Bronchial smooth muscle cell (primary cell): ENCODE measurements at places on chromosomes 11 and 22. TPM values are rescaled to one million over a fixed set of nuclear protein-coding genes. Genes with fewer than 3 reads are reported as not detected.

The OR52I1 gene
- total RNA-seq = not detected in 2 replicates

The THOC5 gene
- 31.7 and 70.8 TPM in 2 replicates for total RNA-seq

The VPS11 gene
- 36.7 and 45.2 TPM in 2 replicates for total RNA-seq

The FGF4 gene
- total RNA-seq = not detected in 2 replicates

The CASP1 gene
- total RNA-seq = 65.1 and 74.3 TPM in 2 replicates

The FBLN1 gene
- total RNA-seq = 278 and 957 TPM in 2 replicates

The PAX6 gene
- 0.34 and 0.63 TPM in 2 replicates for total RNA-seq

The MMP27 gene
- not detected in 2 replicates for total RNA-seq

The IL10RA gene
- total RNA-seq = 0.26 TPM in 1 of 2 replicates, not detected in the other

The GGTLC2 gene
- not detected in 2 replicates for total RNA-seq

The ENTHD1 gene
- not detected in 2 replicates for total RNA-seq

The KIRREL3 gene
- 0.60 and 2.7 TPM in 2 replicates for total RNA-seq

The CACNA1I gene
- total RNA-seq = under 0.01 TPM in 2 replicates

The C2CD2L gene
- total RNA-seq = 1.7 and 1.9 TPM in 2 replicates

The TBX10 gene
- total RNA-seq = not detected in 2 replicates

The HSPB2 gene
- total RNA-seq = 0.43 and 0.63 TPM in 2 replicates

The MS4A2 gene
- total RNA-seq = not detected in 2 replicates

The OR10D3 gene
- not detected in 2 replicates for total RNA-seq

The PHETA2 gene
- total RNA-seq = 10.4 and 20.0 TPM in 2 replicates

The MOV10L1 gene
- 1.1 and 1.5 TPM in 2 replicates for total RNA-seq

The ASPHD2 gene
- total RNA-seq = 0.79 and 1.2 TPM in 2 replicates
